Stimulated activated CD8-positive, alpha-beta memory T cell treated with anti-CD3 and anti-CD28 coated beads, Interleukin-12 subunit alpha, Interleukin-12 subunit beta, amount 100 ng/mL, for 4 hours (primary cell): ENCODE measurements at places on chromosomes 5 and 9.

DNA sequence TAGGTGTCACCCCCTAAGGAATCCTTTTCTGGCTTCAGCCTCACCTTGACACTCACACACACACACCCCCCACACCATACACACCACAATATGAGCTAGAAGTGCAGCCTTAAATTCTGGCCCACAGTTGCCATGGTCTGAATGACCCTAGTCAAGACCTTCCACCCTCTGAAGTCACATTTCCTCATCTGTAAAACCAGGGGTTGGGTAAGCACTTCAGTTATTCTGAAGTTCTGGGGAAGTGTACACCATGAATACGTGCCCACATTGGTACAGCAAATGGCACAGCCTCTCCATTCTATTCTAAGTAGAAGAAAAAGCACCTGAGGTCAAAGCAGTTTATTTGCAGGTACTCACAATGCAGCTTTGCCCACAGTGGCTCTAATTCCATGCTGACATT is 372.8 kb upstream of the KLF4 start:
- no peak for DNase-seq

DNA sequence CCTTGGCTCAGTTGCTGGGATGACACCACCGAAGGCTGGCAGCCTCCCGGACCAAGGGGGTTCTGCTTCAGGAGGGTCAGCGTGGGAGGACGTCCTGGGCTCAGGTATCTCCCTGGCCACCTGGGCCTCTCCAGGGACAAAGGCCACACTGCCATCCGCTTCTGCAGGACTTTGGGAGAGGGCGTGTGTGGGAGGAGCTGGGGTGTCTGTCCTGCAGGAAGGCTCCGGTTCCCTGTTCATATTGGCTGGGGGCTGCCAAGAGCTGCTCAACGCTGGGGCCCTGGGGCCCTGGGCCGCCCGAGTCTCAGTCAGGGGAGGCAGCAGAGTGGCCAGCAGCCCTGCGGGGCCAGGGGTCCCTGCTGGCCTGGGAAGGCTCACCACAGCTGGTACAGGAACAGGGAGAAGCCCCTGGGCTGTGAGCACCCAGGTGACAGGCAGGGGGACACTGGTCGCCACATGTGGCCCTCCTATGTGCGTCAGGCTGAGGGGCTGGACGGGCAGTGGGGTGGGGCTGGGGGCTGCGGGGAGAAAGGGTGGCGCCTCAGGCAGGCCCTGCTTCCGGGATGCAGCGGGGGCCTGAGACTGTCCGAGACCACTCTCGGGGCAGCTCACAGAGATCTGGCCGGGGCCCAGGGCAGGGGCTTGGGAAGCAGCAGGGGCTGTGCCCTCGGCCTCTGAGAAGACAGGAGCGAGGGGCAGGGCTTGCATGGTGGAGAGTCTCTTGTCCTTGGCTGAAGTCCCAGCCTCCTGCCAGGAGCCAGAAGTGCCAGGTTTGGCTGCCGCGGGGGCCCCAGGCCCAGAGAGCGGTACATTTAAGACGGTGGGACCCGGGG is 4.9 kb upstream of the CARD9 start:
- DNase-seq: no peak

DNA sequence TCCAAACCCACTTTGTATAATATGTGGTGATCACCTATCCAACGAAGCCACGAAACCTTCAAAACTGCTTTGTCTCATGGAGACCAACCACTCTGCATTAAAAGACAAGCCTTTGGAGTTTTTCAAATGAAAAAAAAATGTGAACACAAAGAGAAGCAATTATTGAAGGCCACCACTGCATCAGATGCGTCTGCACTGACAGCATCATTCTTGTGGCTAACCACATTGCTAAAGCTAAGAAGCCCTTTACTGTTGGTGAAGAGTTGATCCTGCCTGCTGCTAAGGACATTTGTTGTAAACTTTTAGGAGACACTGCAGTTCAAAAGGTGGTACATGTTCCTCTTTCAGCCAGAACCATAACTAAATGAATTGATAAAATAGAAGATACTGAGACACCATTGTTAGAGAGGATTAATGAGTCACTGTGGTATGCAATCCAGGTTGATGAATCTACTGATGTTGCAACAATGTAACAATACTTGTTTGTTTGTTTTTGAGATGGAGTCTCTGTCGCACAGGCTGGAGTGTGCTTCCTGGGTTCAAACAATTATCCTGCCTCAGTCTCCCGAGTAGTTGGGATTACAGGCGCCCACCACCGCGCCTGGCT is 45.4 kb downstream of the TAF11L14 start:
- DNase-seq: no peak

GRCh38 chr5:14900693-14901461 is 29.3 kb upstream of the ANKH start:
- DNase-seq: no peak

DNA sequence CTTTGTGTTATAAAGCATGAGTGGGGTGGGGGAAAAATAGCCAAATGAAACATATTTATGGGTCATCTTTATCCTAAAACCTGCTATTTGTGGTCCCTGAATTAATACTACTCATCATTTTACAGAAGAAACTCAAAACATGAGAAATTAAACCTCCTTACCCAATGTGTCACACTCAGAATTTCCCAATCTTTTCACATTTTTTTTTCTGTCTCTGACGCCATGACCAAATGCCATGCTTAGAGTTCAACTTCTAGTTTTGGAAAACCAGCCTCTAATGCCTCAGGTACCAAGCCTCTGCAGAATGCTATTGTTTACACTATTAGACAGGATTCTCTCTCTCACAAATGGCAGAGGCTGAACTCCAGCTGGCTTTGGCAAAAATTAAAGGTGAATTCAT is 505.5 kb upstream of the WWC1 start:
- DNase-seq: no peak

DNA sequence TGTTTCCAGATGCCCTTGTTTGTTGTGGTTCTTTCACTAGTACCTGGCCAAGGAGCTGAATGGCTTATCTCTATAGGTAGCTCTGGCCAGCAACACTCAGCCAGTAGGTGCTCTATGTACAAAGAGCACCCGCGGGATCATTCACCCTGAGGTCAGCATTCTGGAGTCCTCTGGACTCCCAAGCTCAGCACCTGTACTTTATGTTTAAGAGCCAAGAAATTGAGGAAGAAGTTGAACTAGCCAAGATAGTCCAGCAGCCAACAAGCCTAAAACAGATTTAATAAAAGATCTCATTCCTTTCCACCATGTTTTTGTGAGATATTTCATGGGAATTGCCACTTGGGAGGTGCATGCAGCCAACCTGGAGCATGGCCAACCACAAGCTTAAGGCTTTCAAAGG is 242.6 kb upstream of the PAPPA start:
- DNase-seq: no peak

DNA sequence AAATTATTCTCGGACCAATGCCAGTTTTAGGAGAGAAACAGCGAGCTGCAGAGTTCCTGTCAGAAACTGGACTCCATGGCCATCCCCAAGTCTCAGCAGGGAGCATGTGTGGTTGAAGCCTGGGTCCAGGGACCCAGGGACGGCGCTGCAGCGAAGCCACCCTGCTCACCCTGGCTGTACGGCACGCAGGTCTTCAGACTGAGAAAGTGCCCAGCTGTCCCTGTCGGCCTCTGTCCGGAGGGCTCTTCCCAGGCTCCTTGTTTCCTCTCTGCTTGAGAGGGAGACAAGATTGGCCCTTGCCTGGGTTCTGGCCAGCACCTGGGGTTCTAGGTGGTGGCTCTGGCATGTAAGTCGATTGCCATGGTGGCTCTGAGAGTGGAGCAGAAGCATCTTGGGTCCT is 26.9 kb downstream of the PTGES2 start:
- no peak for DNase-seq

GRCh38 chr5:154243736-154244135 is 53.2 kb downstream of the GALNT10 start:
- DNase-seq: no peak

- peak; percentile 64 for DNase-seq
Measured at GRCh38 chr9:136485049-136486045, 2.5 kb upstream of the SEC16A start.

DNA sequence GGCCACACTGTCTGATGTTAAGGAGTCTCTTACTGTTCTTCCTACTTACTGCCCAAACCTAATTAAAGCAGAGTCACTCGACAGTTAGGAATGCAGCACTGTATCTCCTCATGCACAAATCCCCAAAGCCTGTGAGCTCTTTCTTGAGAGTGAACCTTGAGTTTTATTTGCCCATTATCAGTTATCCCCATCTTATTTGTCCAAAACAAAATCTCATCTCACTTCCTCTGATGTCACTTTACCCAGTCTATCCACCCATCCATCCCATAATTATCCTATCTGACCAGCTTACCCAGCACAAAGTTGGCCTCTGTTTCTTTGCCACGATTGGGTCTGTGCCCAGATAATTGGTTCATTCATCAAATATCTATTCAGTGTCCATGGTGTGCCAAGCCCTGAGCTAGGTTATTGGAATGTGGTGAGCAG is 250.8 kb downstream of the SLIT3 start:
- DNase-seq: no peak

DNA sequence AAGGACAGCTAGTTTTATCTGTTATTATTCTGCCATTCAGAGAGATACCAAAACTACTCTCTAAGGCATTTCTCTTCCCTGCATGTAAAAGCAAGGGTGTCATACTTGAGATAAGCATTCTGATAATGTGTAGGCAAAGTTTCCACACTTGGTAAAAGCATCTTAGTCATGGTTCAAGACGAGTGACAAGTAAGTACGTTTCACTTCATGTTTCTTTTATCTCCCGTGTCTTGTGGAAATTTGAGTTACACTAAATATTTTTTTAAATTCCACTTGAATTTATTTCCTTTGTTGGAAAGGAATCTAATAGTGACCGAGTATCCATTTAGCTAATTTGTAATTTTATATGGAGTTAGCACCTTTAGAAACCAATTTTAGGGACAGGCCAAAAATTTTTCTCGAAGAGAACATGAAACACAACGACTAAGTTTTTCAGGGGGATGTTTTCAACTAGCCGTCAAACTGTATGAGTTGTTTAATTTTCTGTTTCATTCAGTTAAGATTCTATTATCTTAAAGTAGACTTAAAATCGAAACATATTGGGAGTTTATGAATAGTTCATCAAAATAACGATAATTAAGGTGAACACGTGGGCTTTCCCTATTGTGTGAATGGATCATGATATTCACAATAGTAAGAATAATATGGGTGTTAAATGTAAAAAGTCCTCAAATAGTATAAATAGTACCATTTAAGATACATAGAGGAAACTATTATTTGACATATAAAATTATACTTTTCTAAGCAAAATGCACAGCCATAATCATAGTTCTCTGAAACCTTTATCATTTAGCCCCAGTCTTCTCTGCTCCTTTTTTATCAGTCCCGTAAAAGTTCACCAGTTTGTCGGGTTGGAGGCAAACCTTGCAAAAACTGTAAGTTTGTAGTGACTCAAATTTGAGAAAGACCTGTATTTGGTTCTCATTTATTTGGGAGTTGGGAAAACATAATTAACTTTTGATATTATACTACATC is 1.6 kb downstream of the RFESD start:
- no peak for DNase-seq

GRCh38 chr9:129989740-129990139 is 53.2 kb downstream of the FNBP1 start:
- DNase-seq: no peak
